ENCODE measurements at places on chromosomes 7 and 10.

DNA sequence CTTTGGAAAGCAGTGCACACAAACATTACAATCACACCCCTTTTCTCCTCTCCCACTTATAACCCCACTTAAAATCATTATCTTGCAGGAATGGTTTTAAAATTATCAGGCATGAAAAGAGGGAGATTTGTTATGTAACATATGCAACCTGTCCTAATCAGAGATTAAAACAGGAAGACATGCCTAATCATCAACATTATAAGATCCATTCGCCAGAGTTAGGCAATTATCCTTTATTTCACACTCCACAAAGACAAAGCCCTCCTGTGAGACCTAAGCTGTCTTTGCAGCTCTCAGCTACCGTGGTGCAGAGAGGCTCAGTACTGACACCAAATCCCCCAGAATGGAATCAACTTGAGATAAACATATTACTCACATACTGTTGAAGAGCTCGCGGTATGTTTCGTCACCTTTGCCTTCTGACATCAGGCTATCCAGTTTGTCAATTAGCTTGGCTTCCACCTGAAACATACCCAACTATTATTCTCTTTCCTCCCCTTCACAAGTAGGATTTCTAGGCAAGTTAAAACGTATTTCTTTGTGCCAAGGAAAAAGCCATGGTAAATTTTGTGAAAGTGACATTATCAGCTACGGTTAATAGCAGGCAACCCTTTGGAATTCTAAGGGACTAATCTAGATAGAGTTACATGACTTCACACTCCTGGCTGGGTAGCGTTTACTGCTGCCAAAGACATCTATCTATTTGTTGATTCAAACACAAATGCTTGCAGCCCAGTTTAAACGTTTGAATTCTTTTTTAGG lies 226.2 kb upstream of the IMMP2L start:
- no peak for DNase-seq

GRCh38 chr10:60894786-60895185 lies 49.2 kb downstream of the RHOBTB1 start:
- no peak for DNase-seq

GRCh38 chr10:52956861-52957260 lies 184.3 kb upstream of the MBL2 start:
- DNase-seq = no peak

GRCh38 chr10:42475168-42476098 lies 162.9 kb downstream of the ZNF33B start:
- DNase-seq = no peak

GRCh38 chr10:92747066-92747465 lies 57.3 kb downstream of the HHEX start:
- no peak for DNase-seq
